ACHN (cell line): ENCODE measurements at places on chromosomes 5 and 9.

DNA sequence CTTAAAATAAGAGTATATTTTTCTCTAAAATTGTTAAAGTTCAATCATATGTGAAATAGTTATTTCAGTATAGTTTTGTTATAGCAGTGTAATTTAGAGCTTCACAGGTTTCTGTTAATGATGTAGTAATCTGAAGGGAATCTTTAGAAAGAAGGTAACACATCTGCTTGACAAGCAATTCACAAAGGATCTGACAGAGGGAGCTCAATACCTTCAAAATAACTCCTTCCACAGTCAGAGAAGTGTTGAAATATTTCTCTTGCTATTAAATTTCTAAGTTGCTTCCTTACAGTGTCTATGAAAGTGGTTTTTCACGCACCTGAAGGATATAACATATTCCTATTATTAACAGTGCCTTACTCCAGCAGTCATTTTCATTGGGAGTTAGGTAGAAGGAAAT lies 44.9 kb downstream of the SLC25A51 start:
- DNase-seq = peak; percentile 9

DNA sequence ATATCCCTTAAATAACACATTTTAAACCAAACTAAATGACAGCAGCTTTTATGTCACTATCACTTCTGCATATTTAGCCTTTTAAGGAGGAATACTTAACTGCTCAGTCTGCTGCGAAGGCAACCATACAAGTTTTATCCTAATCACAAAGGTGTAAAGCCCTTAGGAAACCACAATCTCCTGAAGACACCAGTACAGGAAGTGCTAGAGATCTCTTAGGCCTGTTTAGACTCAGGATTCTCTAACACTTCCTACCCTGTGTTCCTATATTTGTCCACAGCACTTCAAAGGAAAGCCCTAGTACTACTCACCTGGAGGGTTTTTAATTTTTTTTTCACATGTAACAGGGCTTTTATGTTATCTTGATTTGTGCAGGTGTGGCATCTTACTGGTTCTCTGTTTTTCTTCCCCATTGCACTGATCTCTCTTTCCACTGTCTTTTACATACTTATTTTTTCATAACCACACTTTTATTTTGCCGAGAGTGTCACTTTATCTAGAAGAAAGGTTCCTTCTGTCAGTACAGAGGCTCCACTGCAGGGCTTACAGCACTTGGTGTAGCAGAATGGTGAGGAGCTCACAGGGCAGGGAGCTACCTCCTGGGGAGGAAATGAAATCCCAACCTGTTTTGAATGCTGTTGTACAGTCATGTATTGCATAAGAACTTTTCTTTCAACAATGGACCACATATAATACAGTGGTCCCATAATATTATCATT lies 1060.6 kb upstream of the ACO1 start:
- no peak for DNase-seq

DNA sequence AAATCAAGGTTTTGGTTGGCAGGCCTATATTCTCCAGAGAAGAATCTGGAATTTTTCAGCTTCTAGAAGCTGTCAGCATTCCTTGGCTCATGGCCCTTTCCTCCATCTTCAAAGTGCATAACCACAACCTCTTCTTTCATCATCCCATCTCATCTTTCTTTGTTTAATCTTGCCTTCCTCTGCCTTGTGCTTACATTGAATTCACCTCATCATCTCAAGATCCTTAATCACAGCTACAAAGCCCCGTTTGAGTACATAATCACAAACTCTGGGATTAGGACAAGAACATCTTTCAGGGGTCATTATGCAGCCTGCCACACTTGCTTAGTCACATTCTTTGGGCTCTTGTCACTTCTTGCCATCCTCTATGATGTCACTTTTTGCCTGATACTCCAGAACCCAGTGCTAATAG lies 130.3 kb downstream of the FOXD1 start:
- no peak for DNase-seq

DNA sequence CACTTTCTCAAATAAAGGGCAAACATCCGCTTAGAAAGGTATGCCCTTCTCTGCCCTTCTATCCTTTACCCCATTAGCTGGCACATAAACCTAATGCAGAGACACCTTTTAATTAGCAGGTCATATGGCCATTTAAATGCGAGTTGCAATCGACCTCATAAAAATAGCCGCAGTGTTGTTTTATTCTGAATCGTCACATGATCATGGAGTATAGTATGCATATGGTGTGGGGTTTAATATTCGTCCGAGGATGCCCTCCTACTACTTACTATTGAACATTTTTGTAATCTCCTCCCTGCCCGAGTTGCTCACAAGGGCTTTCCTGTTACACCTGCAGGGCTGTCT lies 72.0 kb downstream of the PIK3R1 start:
- no peak for DNase-seq

DNA sequence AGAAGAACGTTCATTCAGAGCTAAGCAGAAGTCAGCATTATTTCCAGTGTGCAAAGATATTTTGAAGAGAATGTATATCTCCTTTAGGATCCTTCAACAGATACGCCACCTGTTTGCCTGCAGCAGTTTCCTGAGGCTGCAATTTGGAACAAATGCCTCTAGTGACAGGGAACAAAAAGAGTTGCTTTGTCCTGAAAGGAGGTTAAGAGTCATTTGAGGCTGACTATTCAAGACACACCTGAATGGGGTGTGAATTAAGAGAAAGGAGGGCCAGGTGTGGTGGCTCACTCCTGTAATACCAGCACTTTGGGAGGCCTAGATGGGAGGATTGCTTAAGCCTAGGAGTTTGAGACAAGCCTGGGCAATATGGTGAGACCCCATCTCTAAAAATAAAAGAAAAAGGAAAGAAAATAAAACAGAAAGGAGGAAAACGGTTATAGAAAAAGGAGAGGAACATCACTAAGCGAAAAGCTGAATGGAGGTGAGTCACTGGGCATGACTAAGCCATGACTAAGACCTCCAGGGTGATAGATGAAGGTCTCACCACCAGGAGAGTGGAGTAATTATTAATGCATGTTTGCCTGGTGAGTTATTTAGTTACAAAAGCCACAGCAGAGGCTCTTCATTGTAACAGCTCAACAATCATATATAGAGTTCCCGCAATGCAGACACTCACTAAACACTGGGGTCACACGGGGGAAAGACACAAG lies 255.2 kb upstream of the TNC start:
- peak; percentile 95 for DNase-seq

- DNase-seq = no peak
Observed at GRCh38 chr9:12054235-12054634, 639.0 kb upstream of the TYRP1 start.

- no peak for DNase-seq
Observed at GRCh38 chr5:132075719-132076077, 2.1 kb downstream of the CSF2 start.
